NCI-H1092 (cell line): ENCODE measurements at places on chromosomes 7 and 10.

- no peak for DNase-seq
Measured at GRCh38 chr7:103810112-103810744, 179.2 kb downstream of the RELN start.

DNA sequence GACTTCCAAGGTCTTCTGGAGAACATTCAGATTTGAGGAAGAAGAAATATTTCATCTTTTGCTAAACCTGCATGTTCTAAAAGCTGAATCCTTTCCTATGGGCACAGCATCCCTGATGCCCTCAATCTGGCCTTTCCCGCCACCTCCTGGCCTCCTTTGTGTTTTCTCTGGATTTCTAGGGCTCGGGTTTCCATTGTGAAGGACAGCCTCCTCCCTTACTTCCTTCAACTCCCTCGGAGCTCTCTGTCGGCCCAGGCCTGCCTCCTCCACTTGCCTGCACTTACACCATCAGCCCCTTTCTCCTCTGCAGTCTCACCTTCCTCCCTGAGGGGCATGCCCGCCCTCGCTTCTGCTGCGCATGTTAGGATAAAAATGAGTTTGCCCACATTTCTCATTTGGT, 75.4 kb downstream of the WIPF3 start:
- no peak for DNase-seq

DNA sequence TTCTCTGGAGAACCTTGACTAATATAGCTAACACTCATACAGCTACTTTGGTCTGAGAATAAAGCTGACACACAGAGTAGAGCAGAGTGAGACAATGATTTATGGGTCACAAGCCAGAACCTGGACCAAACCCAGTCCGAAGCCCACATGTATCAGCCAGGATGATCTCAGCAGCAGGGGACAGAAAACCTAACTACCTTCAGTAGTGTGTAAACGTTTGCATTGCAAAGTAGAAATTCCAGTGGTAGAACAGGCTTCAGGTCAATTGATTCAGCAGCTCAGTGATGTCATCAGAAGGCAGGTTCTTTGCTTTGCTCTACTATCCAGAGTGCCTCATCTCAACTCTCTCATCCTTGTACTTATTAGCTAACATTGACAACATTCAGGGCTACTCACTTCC, 62.5 kb upstream of the PALS2 start:
- DNase-seq, result no peak

GRCh38 chr10:7485244-7485556, 74.4 kb upstream of the SFMBT2 start:
- DNase-seq, result no peak

- DNase-seq, result peak; percentile 28
Measured at GRCh38 chr7:27110186-27111031, 7.9 kb upstream of the HOXA2 start.

GRCh38 chr7:93375603-93376002, 143.4 kb downstream of the VPS50 start:
- no peak for DNase-seq

DNA sequence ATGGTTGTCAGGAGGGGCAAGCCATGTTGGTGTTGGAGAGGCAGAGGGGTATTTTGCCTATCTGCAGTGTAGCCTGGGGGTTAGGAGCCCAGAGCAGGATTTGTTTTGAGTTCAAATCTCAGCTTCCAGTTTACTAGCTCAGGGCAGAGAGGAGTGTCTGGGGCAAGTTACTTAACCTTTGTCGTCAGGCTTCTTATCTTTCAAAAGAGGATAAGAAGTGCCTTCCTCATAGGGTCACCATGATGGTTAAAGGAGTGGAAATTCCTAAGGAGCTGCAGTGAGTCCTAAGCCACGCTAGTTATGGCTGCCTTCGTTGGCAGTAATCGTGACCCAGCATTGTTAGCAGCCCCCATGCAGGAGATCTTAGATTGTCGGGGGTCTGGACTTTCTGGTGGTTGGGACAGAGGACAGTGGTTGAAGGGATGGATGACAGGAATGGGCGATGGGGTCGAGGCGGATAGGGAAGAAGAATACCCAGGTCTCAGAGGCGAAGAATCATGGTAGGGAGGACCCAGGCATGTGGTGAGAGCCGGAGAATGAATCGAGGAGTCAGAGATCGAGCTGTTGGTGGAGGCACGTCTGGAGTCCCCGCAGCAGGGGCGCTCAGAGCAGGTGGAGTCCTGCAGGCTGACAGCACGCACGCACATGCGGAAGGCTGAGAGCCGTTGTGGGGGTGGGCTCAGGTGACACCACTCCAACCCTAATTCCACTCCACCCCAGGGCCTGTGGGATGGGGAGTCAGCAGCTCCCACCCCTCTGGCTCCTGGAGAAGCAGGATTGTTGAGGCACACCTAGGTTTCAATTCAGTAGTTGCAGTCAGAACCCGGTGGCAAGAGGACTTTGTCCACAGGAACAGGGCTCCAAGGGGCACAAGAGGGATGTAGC, 11.6 kb downstream of the ADCK2 start:
- no peak for DNase-seq

- DNase-seq, result no peak
Measured at GRCh38 chr10:124936813-124937212, 5.1 kb upstream of the ZRANB1 start.

GRCh38 chr7:30202671-30203070, 67.9 kb downstream of the MTURN start:
- no peak for DNase-seq
